ENCODE measurements at places on chromosomes 2 and 18. TPM values are rescaled to one million over a fixed set of nuclear protein-coding genes. Genes with fewer than 3 reads are reported as not detected.

GRCh38 chr18:31419457-31419932 is 28.0 kb upstream of the DSG3 start:
- H3K4me1 ChIP-seq = no peaks in the 10 kb centered on the region
- no peak overlapping the region for H3K27ac ChIP-seq
- H3K36me3 ChIP-seq = no peaks in the 10 kb centered on the region

DNA sequence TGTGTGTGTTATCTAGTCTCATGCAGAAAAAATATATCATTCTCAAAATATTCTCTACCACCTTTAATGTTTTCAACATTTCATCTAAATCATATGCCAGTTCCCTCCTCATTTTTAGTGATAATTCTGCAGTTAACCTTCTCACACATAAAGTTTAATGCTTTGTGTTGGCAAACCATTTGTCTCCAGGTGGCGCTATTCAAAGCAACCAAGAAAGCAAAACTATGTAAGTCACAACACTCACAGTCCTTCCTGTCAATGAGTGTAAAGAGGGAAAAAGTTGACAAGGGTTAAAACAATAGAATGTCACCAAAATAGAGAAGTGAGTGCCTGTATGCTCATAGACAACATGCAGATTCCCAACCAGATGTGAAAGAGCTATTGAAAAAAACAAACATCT is 961.6 kb upstream of the LRRTM1 start:
- no peak overlapping the region for H3K27ac ChIP-seq
- no peak overlapping the region for H3K4me3 ChIP-seq
- no peaks in the 10 kb centered on the region for H3K27me3 ChIP-seq

- H3K27ac ChIP-seq = no peak overlapping the region
- H3K4me1 ChIP-seq = no peaks in the 10 kb centered on the region
- no peaks in the 10 kb centered on the region for H3K36me3 ChIP-seq
These were observed 22.3 kb upstream of the ITM2C start for GRCh38 chr2:230842473-230842872.

DNA sequence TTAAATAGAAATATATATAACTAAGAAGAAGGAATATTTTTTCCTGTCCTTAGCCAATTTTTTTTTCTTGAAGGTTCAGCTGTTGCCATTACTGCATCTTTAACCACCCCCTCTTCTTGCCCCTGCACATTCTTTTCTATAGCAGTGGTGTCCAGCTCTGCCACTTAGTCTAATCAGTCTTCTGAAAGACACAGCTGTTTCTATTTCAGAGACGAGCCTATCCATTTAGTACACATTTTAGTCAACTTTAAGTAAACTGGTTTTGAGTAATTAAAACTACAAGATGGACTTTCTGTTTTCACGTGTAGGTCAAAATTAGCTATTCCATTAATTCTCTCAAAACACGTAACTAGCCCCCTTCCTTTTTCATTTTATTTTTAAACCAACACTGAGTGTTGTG is 21.0 kb downstream of the SPOPL start:
- no peak overlapping the region for H3K4me3 ChIP-seq
- peaks cover 8% of the 10 kb centered on the region for H3K4me1 ChIP-seq
- H3K27ac ChIP-seq = no peak overlapping the region
- no peaks in the 10 kb centered on the region for H3K27me3 ChIP-seq

GRCh38 chr2:236852977-236853374 is 232.7 kb upstream of the COPS8 start:
- no peak for DNase-seq
- no peak overlapping the region for H3K4me3 ChIP-seq
- H3K27me3 ChIP-seq = no peaks in the 10 kb centered on the region
- H3K36me3 ChIP-seq = no peaks in the 10 kb centered on the region
- H3K4me1 ChIP-seq = no peaks in the 10 kb centered on the region

DNA sequence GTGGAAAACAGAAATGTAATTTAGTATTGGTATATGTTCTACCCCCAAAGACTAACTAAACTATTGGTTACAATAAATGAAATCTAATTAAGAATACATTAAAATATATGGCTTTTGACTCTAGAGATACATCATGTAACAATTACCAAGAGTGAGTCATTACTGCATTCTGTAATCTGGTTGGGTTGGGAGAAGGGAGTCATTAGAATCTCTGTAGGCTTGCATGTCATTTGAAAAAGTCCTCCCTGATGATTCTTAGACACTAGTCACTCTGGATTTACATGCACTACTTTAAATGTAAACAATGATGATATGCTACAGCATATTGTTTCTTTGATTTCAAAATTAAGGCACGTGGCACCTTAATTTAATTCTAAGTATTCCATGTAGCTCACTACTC is 293.4 kb upstream of the CHST9 start:
- DNase-seq = no peak
- H3K27ac ChIP-seq = no peak overlapping the region
- no peaks in the 10 kb centered on the region for H3K27me3 ChIP-seq
- H3K4me3 ChIP-seq = no peak overlapping the region

DNA sequence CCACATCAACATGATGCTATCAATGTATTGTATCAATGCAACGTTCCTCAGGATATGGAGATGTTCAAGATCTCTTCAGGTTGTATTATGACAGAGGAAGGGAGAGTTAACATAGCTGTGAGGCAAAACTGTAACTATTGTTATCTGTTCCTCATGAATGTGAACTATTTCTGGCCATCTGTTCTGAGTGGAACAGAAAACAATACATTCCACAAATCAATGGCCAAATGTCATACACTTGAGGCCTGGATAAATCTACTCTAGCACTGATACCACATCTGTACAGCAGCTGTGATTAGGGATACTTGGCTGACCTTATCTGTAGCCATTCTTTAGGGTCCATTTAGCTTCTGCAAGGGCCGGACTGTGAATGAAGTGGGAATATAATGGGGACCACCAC is 447.9 kb downstream of the IRS1 start:
- no peaks in the 10 kb centered on the region for H3K36me3 ChIP-seq
- no peaks in the 10 kb centered on the region for H3K4me1 ChIP-seq
- H3K4me3 ChIP-seq = no peak overlapping the region
- no peaks in the 10 kb centered on the region for H3K27me3 ChIP-seq
- no peak overlapping the region for H3K27ac ChIP-seq

DNA sequence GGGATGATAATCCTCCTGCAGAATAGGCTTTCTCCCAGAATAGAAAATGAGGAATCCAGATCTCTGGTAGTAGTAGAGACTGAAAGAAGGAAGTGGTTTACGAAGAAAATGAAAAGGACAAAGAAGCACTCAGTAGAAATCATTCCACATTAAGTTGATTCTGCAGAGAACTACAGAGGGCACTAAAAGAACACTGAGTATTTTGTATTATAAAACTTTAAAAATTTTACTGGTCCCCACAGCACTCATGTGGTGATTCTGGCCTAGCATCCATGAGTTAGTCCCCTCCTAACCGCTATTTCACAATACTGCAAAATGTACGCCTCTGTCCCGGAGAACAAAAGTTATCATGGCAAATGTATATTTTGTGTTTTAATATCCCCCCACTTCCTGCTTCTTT is 42.9 kb upstream of the SLC35F5 start:
- H3K36me3 ChIP-seq = no peaks in the 10 kb centered on the region
- DNase-seq = no peak
- no peaks in the 10 kb centered on the region for H3K27me3 ChIP-seq
- no peak overlapping the region for H3K27ac ChIP-seq
- no peaks in the 10 kb centered on the region for H3K4me1 ChIP-seq

- DNase-seq = peak; percentile 8
- no peaks in the 10 kb centered on the region for H3K4me1 ChIP-seq
These were observed 124.2 kb upstream of the HS6ST1 start for GRCh38 chr2:128442891-128443302.

- no peaks in the 10 kb centered on the region for H3K36me3 ChIP-seq
- no peak overlapping the region for H3K27ac ChIP-seq
- no peak for DNase-seq
- H3K27me3 ChIP-seq = no peaks in the 10 kb centered on the region
These were observed 128.8 kb upstream of the TRIB2 start for GRCh38 chr2:12587729-12588522.

DNA sequence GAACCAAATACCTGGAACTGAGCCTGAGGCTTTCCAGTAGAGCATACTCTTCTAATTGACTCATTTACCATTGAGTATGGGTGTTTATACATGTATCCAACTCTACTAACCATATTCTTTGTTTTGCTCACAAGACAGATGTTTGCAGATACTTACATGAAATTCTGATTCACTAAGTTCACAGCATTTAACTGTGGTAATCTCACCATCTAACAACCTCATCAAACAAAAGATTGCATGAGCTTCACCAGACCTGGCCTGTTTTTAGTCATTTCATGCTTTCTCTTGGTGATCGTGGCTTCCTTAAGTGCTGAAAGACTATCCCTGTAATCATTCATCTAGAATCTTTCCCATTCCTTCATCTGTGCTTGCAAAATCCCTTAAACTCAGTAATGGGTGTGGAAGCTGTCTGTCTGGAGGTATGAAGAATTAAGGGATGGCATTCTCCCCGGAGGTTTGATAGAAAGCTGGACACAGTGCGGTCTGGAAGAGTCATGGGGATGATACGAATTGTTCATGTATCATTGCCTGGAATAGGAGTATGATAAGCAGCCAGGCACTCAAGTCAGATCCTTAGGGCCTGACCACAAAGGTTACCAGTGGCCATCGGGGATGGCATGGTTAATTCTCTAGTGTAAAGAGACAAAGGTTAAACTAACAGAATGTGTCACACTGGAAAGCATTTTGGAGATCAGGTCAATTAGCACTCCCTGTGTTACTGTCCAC is 42.0 kb upstream of the IL1R1 start:
- no peaks in the 10 kb centered on the region for H3K36me3 ChIP-seq
- H3K4me3 ChIP-seq = no peak overlapping the region
- DNase-seq = no peak
- peaks cover 6% of the 10 kb centered on the region for H3K4me1 ChIP-seq
- H3K27ac ChIP-seq = no peak overlapping the region
- no peaks in the 10 kb centered on the region for H3K27me3 ChIP-seq

GRCh38 chr18:44321868-44322590 is 358.7 kb upstream of the SETBP1 start:
- no peaks in the 10 kb centered on the region for H3K27me3 ChIP-seq
- H3K4me1 ChIP-seq = no peaks in the 10 kb centered on the region
- no peaks in the 10 kb centered on the region for H3K36me3 ChIP-seq
- DNase-seq = no peak
- no peak overlapping the region for H3K4me3 ChIP-seq
- no peak overlapping the region for H3K27ac ChIP-seq

DNA sequence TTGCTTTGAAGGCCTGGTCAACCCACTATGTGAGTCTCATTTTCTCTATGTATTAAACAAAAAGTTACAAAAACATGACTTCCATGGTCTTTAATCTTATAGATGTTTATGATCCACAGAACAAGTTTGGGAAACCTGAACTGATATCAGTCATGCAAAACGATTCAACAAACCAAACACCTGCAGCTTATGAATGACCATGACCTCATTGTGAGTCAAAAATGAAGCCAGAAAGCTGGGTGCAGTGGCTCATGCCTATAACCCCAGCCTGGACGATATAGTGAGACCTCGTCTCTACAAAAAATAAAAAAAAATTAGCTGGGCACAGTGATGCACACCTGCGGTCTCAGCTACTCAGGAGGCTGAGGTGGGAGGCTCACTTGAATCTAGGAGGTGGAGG is 270.4 kb upstream of the CCDC68 start:
- no peak for DNase-seq
- H3K4me3 ChIP-seq = no peak overlapping the region
- H3K4me1 ChIP-seq = no peaks in the 10 kb centered on the region
- H3K27me3 ChIP-seq = no peaks in the 10 kb centered on the region
- H3K27ac ChIP-seq = no peak overlapping the region

- no peaks in the 10 kb centered on the region for H3K4me1 ChIP-seq
- no peak for DNase-seq
- H3K27ac ChIP-seq = no peak overlapping the region
- H3K36me3 ChIP-seq = no peaks in the 10 kb centered on the region
- peaks cover 2% of the 10 kb centered on the region for H3K27me3 ChIP-seq
These were observed 12.3 kb upstream of the SETBP1 start for GRCh38 chr18:44668270-44668975.

DNA sequence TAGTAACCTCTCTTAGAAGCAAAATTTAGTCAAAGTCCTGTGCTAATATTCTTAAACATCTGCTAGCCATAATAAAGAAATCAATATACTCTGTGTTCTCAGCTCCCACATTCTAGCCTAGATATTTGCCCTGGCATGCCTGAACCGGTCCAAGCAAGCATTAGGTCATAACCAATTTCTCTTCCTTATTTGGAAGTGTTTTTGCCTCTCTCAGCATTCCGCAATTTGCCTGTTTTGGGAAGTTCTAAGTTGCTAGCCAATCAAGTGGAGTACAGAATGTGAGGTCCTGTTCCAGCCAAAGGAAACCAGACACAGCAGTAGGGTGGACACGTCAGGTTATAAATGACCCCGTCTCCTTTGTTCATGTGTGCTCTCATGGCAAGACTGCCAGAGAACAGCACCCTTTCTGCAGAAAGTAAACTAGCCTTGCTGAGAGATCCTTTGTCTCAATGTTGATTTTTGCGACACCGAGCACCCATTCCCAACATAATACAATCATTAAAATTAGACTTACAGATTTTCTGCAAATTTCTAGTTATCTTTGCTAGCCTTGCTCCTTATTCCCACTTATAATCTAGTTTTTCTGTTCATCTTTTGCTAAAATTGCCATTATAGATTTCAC is 13.0 kb upstream of the SULT1C4 start:
- H3K36me3 ChIP-seq = no peaks in the 10 kb centered on the region
- DNase-seq = no peak
- H3K4me3 ChIP-seq = no peak overlapping the region

- no peak overlapping the region for H3K4me3 ChIP-seq
- no peaks in the 10 kb centered on the region for H3K27me3 ChIP-seq
- no peak for DNase-seq
- no peaks in the 10 kb centered on the region for H3K36me3 ChIP-seq
- H3K27ac ChIP-seq = no peak overlapping the region
These were observed 273.2 kb downstream of the ARHGAP15 start for GRCh38 chr2:143402451-143402850.

GRCh38 chr2:31531101-31531500 is 49.6 kb downstream of the SRD5A2 start:
- H3K27ac ChIP-seq = no peak overlapping the region
- no peaks in the 10 kb centered on the region for H3K36me3 ChIP-seq
- DNase-seq = no peak
- H3K4me3 ChIP-seq = no peak overlapping the region
- H3K27me3 ChIP-seq = no peaks in the 10 kb centered on the region

DNA sequence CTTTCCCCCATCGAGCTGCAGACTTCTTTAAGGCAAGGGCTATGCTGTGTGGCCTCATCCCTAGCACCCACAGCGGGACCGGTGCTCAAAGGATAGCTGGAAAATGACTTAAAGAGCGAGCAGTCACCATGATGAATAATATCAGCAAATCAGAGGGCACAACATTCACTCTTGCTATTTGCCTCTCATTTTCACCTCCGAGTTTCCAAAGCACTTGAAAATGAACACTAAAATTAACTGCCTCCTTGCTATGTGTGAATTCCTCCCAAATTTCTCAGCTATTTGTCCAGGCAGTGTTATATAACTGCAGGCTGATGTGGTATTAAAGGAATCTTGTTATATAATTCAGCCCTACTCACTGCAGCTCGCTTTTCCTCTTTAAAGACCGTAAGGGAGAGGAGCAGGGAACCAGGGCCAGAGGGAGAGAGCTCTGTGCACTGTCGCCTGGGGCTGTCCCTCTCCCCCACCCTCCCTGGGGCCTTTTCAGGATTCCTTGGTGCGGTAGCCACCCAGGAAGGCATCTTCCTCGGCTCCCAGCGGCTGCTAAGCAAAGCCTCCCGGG is 1.4 kb downstream of the CYS1 start:
- peaks cover 38% of the 10 kb centered on the region for H3K27me3 ChIP-seq
- no peak for DNase-seq
- H3K27ac ChIP-seq = no peak overlapping the region
- peaks cover 27% of the 10 kb centered on the region for H3K4me1 ChIP-seq
- no peak overlapping the region for H3K4me3 ChIP-seq
- no peaks in the 10 kb centered on the region for H3K36me3 ChIP-seq

The ALK gene
- not detected for total RNA-seq

The HS6ST1 gene
- total RNA-seq = 28.8 TPM

The PSMA8 gene
- 1.3 TPM for total RNA-seq

The RND3 gene
- total RNA-seq = not detected

The DES gene
- total RNA-seq = not detected

The B3GNT7 gene
- total RNA-seq = 151 TPM

The RAB17 gene
- not detected for total RNA-seq

Measured in natural killer cell (primary cell).